ENCODE measurements at places on chromosomes 6 and 20. TPM values are rescaled to one million over a fixed set of nuclear protein-coding genes. Genes with fewer than 3 reads are reported as not detected.

Gene OPRM1
- total RNA-seq: not detected

Gene KCNK17
- total RNA-seq: 18.6 TPM

Gene ETV7
- total RNA-seq: 1.7 TPM

Gene HUS1B
- 0.93 TPM for total RNA-seq

Gene TAP1
- 16.7 TPM for total RNA-seq

Gene PDYN
- total RNA-seq: 0.19 TPM

Gene FOXA2
- total RNA-seq: 17.5 TPM

- peak overlapping the region; percentile 54 for H3K27ac ChIP-seq
- DNase-seq: no peak
- H3K4me1 ChIP-seq: peaks cover 48% of the 10 kb centered on the region
- no peak overlapping the region for H3K4me3 ChIP-seq
- peaks cover 20% of the 10 kb centered on the region for H3K36me3 ChIP-seq
- no peaks in the 10 kb centered on the region for H3K27me3 ChIP-seq
Measured at GRCh38 chr6:108685970-108686369, 125.3 kb downstream of the FOXO3 start.

DNA sequence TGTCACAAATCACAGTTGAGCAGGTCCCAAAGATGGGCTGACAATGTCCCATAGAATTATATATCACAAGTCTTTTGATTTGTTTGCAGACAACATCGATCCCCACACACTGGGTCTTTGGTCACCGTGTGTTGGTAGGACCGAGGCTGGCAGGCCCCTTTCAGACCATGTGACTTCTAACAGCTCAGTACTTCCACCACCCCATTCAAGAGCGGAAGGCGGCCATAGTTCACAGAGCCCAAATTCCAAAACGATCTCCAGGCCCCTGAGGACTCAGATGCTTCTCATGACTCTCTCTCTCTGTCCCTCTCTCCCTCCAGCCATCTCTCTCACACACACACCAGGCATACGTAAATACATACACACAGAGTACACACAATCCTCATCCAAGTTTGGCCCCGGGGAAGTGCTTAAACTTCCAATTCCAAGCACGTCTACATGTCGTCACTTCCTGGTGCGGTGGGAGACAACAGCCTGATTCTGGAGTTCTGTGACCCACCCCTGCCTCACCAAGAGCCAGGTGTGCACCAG is 155.9 kb upstream of the INSM1 start:
- H3K27ac ChIP-seq: no peak overlapping the region
- H3K4me3 ChIP-seq: no peak overlapping the region
- peaks cover 3% of the 10 kb centered on the region for H3K27me3 ChIP-seq
- H3K36me3 ChIP-seq: no peaks in the 10 kb centered on the region

DNA sequence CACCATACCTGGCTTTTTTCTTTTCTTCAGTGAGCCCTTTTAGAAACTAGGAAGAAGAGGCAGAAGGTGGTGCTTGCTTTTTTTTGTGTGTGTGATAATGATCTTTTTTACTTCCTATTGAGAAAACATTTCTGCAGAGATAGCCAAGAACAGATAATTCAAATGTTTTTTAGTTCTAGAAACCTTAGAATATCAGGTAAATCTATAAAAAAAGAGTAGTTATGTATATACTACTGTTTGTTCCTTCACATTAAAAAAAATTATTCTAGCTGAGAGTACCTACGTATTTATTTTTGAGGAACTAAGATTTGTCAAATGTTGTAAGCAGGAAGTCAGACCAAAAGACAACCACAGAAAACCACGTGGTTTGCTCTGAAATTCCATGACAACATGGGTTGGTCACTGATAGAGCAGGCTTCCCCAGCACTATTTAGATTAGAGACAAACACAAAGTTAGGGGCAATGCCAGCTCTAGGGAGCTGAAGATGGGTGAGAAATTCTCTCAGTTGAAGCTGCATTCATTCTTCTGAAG is 12.8 kb downstream of the STK4 start:
- H3K4me1 ChIP-seq: no peaks in the 10 kb centered on the region
- no peak overlapping the region for H3K27ac ChIP-seq
- H3K36me3 ChIP-seq: peaks cover 24% of the 10 kb centered on the region
- H3K27me3 ChIP-seq: no peaks in the 10 kb centered on the region

DNA sequence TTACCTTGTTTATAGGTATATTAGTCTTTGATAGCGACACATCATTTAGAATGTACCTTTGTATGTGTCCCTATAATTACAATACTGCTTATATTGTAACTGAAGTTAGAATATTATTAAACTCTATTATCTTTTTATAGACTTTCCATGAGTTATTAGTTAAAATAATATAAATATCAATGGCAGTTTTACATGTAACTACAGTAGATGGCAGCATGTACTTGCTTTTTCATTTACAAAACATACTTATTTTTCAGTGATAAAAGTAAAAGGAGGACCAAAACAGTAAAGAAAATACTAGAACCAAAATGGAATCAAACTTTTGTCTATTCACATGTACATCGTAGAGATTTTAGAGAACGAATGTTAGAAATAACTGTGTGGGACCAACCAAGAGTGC is 364.3 kb downstream of the RIMS1 start:
- H3K36me3 ChIP-seq: no peaks in the 10 kb centered on the region
- H3K27me3 ChIP-seq: no peaks in the 10 kb centered on the region
- no peak overlapping the region for H3K27ac ChIP-seq
- no peaks in the 10 kb centered on the region for H3K4me1 ChIP-seq
- no peak for DNase-seq

DNA sequence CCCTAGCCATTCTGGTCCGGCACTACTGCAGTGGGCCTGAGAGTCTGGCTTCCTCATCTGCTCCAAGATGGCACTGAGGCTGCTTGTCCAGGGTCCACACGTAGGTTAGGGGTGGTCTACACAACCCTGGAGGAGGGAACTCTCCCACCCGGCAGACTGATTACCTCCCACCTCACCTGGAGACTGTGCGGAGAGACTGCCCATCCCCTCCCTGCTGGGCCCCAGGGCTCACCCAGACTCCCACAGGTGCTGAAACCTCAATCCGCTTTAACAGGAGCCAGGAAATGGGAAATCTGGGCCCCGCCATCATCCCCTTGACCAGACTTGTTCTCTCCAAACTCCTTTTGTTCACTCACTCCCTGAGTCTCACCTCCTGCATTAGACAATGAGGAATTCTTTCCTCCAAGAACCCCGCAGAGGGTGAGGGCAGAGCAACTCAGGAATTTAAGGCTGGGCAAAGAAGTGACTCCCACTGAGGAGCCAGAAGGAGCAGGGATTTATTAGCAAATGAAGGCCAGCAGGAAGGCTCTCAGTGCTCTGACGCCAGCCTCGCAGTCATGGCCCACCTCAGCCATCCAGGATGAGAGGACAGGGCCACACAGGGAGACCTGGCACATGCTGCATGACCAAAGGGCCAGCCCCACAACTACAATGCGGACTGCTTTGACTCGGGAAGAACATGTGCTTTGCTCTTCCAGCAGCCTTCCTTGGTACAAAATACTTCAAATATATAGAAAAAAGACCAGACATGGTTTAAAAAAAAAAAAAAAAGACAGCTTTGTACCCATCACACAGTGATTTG is 53.0 kb downstream of the CDK5RAP1 start:
- no peak overlapping the region for H3K27ac ChIP-seq
- H3K27me3 ChIP-seq: no peaks in the 10 kb centered on the region
- H3K4me1 ChIP-seq: peaks cover 7% of the 10 kb centered on the region
- no peak overlapping the region for H3K4me3 ChIP-seq

- H3K4me1 ChIP-seq: no peaks in the 10 kb centered on the region
- H3K27me3 ChIP-seq: no peaks in the 10 kb centered on the region
- DNase-seq: no peak
- no peak overlapping the region for H3K4me3 ChIP-seq
- no peak overlapping the region for H3K27ac ChIP-seq
Measured at GRCh38 chr6:73203098-73203497, 22.2 kb downstream of the KHDC1L start.

- H3K27me3 ChIP-seq: no peaks in the 10 kb centered on the region
- H3K4me1 ChIP-seq: no peaks in the 10 kb centered on the region
- H3K4me3 ChIP-seq: no peak overlapping the region
- H3K27ac ChIP-seq: no peak overlapping the region
- no peak for DNase-seq
Measured at GRCh38 chr20:53425481-53425880, 168.2 kb downstream of the ZNF217 start.

- no peaks in the 10 kb centered on the region for H3K27me3 ChIP-seq
- peaks cover 48% of the 10 kb centered on the region for H3K4me1 ChIP-seq
- no peaks in the 10 kb centered on the region for H3K36me3 ChIP-seq
- H3K27ac ChIP-seq: no peak overlapping the region
- DNase-seq: no peak
- H3K4me3 ChIP-seq: no peak overlapping the region
Measured at GRCh38 chr6:23654745-23655144, 471.3 kb upstream of the NRSN1 start.

Measured in type B pancreatic cell (in vitro differentiated cells).